ENCODE measurements at places on chromosomes 4 and X.

DNA sequence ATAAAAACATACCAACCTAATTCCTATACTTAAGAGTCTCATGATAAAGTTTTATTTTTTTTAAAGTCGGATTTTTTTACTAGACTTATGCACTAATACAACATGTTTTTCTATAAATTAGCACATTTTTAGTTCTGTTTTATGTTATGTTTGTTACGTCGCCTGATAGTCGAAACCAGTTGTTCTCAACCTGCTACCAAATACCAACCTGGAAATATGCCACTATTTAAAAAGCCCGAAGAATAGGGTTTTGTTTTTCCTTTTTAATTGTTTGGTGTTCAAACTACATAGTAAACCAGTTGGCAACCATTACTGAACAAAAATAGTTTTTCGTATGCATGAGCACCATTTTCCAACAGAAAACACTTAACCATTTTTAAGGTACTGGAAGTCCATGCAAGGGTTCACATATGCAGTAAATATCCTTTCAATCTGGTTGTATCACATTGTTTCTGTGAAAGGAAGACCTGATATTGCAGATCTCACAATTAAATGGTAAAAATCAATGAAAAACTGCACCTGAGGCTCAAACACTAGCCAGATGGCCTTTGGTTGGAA, 1.4 kb downstream of the WDFY3 start:
- DNase-seq, result no peak

GRCh38 chr4:20256381-20256881, 4.7 kb downstream of the SLIT2 start:
- DNase-seq, result no peak

- DNase-seq, result no peak
Observed at GRCh38 chr4:80705311-80705710, 325.2 kb upstream of the BMP3 start.

DNA sequence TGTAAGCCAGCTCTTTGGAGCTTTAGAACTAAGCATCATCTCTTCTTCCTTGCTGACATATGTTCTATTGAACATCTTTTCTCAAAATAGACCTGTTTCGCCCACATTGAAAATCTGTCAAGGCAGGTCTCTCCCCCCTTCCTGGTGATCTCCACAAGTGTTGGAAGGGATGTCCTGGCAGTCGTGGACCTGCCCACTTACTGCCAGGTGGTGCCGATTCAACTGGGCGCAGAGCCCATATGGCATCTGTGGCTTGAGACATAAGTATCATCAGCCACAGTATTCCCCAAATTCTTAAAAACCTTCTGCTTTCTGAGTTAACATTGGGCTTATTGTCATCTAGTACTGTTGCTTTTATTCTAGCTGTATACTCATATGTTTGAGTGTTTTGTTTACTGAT, 969.3 kb upstream of the FTHL17 start:
- DNase-seq, result no peak

- no peak for DNase-seq
Observed at GRCh38 chr4:70838204-70838603, 1.5 kb downstream of the GRSF1 start.

DNA sequence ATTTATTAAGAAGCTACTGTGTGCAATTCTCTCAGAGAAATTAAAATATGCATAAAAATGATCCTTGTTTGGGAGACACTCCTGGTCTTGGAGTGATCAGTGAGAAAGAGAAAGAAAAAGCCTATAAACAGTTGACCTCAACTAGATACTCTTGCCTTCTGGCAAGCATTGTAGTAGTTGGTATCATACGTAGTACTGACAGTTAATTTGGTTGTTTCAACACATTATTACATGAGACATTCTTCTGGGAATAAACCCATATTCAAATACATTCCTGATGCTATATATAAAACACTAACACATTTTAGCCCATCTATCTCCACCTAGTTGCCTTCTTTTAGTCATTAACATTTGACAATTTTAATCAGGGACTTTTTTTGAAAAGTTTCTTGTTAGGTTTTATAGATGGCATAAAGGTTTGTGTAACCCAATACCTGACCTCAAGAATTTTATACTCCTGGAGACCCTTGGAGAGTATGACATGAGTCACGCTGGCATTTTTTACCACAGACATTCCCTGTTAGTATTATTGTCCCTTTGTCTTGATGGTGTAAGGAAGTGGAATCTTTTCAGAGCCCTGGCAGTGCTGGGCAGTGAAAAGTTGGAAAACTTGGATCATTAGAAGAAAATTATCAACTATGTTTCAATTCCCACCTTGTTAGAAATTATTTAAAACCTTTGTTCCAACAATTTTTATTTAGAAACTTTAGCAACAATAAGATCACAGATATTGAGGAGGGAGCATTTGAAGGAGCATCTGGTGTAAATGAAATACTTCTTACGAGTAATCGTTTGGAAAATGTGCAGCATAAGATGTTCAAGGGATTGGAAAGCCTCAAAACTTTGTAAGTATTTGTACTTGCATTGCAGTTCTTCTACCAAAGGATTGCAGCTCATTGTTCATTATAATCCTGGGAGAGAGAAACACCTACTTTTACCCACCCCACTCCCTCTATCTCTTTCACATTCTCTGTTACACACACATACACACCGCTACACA, 167.1 kb upstream of the PACRGL start:
- DNase-seq, result no peak

GRCh38 chrX:45344594-45344993, 143.9 kb upstream of the DIPK2B start:
- no peak for DNase-seq

GRCh38 chrX:24506082-24506481, 41.0 kb downstream of the PDK3 start:
- no peak for DNase-seq

GRCh38 chr4:144658015-144658567, 12.1 kb downstream of the HHIP start:
- DNase-seq, result no peak

DNA sequence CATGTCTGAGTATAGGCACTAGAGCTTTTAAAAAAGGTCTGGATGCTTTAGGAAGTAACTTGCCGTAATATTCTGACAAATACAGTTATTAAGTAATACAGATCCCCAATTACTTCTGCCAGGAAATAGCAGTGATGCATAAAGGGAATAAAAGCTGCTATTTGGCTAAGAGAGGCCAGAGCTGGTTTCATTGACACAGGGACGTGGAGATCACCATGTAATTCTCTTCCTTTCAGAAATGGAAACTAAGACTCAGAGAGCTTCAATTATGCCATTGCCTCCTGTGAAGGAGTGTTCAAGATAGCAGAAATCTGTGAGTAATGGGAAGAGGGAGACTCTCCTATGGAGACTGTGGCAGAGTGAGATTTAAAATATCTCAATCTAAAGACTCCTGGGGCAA, 238.1 kb downstream of the SLITRK2 start:
- DNase-seq, result no peak

- DNase-seq, result no peak
Observed at GRCh38 chr4:7000421-7001176, 42.6 kb upstream of the TADA2B start.

GRCh38 chr4:17515445-17516407, 761 bp downstream of the CLRN2 start:
- no peak for DNase-seq

DNA sequence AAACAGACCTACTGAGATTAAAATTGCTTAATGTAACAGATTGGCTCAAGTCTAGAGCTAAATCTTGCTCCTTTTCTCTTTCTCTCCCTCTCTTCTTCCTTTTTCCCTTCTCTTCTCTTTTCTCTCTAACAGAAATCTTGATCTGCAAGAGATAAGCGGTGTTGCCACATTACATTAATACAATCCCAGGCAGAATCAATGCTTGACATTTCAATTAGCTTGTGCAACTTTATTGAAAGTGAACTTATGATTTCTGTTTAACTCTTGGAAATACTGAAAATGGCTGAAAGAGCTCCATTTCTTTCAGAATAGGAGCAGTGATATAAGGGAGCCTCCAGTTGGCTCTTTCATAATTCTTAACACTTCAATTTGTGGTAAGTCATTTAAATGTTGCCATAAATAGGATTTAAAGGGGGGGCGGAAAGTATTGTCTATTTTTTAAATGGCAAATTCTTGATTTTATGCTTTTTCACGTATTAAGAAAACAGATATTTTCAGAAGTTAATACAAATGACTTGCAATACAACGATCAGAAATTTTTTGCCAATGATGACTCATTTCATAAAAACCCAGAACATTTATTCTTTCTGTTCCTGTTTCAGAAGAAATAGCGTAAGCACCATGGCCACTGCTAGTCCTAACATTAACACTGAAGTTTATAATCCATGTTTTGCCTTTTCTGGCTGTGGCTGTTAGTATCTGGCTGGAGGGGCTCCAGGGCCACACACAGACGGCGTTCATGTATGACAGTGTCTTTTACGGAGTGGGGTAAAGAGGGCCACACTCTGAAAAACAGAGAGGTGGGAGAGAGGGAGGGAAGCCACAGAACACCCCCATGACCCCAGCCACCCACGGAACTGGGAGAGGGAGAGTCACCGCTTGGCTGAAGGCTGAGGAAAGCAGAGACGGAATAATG, 115.7 kb upstream of the FAT1 start:
- DNase-seq, result no peak

DNA sequence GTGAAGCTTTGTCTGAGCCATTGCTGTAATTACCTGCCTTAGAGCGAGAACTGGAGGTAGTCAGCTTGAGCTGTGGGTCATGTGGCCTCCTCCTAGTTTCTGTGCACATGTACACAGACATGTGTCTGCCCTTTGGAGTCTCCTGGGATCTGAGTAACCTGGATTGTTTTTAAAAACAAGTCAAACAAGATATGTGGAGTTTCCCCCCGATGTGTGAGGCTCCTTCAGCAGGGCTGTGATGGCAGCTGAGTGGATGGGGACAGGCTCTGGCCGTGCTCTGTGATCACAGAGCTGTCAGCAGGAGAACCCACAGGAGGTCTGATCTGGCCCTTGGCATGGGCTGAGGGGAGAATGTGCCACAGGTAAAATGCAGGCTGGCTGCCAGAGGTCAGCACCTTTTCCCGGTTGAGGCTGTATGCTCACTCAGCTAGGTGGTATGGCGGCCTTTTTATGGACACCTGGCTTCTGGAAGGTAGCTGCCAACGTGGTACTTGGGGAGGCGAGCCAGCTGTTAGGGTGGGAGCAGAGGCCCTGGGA, 38.4 kb downstream of the NOP14 start:
- DNase-seq, result no peak

- no peak for DNase-seq
Observed at GRCh38 chrX:80602036-80602860, 182.0 kb downstream of the TENT5D start.

GRCh38 chr4:107931775-107932321, 499 bp downstream of the CYP2U1 start:
- DNase-seq, result no peak

DNA sequence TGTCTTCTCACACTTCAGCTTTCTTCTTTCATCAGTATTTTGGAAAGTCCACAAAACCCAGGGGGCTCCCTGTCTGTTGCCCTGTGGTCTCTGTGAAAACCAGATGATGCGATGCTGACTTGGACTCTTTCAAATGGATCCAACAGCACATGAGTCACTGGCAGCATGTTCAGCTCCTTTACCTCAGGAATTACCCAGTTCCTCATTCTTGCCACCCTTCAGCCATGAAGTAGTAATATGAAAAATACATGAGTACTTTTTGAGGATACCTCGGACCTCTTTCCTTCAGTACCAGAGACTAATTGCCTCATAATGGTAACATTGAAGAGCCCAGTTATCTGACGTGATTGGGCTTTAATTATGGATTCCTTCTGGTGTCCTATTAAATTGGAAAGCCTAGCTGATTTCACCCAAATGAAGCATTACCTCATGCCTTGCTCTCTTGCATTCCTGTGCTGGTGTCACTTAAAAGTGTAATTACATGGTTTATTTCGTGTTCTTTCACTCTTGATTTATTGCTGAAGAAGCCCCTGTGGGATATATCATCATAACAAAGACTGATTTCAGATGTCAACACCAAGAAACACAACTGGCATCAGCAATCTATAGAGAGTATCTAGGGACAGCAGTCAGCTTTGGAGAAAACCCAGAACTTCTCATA, 63.4 kb downstream of the NFKB1 start:
- no peak for DNase-seq

DNA sequence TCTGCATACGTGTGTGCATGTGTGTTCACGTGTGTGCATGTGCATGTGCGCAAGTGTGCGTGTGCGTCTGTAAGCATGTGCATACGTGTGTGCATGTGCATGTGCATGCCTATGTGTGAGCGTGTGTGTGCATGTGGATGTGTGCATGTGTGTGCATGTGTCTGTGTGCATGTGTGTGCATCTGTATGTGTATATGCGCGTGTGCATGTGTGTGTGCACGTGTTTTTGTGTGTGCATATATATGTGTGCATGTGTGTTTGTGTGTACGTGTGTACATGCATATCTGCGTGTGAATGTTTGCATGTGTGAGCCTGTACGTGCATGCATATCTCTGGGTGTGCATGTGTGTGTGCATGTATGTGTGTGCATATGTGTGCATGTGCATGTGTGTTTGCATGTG, 35.7 kb upstream of the DRD5 start:
- DNase-seq, result no peak

DNA sequence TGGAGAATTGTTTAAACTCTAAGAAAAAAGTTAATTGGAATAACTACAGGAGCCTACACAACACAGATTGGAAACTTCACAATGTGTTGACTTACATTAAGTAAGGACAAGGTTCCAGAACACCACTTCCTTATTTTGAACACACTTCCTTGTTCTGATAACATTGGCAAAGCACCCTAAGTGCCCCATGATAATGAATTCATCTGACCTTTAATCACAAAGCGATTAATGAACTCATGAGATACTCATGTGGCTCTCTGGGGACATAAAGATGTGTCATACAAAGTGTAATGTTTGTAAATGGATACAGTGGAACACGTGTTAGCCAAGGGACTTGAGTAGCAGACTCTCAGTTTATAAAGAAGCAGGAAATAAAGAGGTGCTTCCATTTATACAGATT, 69.0 kb upstream of the ATOH1 start:
- no peak for DNase-seq

- no peak for DNase-seq
Observed at GRCh38 chr4:30754021-30754420, 33.9 kb downstream of the PCDH7 start.

DNA sequence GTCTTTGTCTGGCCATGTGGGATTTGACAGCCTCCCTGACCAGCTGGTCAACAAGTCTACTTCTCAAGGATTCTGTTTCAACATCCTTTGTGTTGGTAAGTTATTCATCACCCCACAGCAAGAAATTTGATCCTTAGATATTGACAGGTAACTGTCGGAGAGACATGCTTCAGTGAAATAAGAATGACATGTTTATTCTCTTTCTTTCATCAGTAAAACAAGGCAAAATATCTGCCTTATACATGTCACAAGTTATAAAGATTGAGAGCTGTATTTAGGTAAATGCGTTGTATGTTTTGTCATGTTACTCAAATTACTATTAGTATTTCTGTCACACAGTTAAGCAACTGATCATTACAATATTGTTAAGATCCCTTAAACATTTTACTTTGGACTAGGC, 46.9 kb downstream of the SEPTIN11 start:
- DNase-seq, result no peak

DNA sequence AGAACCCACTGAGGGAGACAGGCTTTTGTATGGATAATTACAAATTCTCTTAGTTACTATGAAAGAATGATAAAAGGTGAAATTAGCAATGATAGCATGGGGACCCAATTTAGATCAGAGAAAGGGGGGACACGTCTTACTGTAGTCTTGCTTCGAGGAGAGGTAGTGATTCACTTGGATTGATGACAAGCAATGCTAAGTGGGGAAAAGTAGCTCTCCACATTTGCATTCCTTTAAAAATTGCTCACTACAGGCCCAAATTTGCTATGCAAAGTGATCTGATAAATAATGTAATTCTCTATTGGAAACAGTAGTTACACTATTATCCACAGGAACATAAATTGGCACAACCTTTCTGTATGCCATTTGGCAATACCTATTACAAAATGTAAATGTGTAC, 42.5 kb upstream of the MAP3K15 start:
- DNase-seq, result no peak
